ENCODE measurements at places on chromosomes 5 and 9.

DNA sequence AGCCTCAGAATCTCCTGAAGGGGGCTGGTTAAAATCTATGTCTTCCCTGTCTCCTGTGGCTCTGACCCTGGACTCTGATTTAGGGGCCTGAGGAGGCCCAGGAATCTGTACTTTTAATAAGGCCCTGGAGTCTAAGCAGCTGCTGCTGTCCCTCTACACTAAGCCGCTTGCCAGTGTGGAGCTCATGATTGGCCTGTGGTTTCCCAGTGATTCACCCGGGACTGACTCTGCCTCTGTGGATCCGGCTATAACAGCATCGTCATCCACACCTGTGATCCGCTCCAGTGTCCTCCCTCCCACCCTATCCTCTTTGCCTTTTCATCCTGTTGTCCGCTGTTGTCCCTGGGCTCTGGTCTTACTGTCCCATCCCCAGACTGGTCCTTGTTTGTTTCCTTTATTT lies 3.7 kb downstream of the SLC31A2 start:
- DNase-seq, result no peak

- DNase-seq, result peak; percentile 42
Measured at GRCh38 chr9:87818308-87818707, 64.4 kb upstream of the SPATA31E1 start.

GRCh38 chr5:149019679-149020078 lies 43.2 kb downstream of the SH3TC2 start:
- no peak for DNase-seq

GRCh38 chr5:154286557-154286956 lies 96.0 kb downstream of the GALNT10 start:
- no peak for DNase-seq

DNA sequence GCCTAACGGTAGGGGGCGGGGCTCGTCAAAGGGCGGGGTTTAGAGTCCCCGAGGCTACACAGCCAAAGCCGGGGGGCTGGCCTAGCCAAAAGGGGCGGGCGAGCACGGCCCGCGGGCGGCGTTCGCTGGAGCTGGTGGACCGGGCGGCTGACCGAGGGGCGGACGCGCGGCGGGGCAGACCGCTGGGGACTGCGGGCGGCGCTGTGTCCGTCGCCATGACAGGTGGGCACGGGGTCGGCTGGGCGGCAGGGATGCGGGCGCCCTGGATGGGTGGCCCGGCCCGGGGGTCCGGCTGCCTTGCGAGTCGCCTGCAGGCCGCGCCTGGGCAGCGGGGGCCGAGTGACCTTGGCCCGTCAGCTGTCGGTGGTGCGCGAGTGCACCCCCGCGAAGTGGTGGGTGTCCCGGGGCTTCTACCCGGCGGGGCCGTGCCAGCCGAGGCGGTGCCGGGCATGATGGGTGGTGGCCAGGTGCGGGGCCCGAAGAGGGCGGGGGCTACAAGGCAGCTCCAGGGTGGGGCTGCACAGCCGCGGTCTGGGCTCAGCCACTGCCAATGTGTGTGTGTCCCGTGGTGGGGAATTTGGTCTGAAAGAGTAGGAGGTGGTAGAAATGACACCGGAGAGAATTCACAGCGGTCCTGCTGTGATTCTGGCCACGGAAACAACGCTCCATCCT lies at the start of gene CARD19:
Gene CARD19 (plus strand): TSS at position 87 of the 672 bp plus-strand sequence. CDS start 129 bp downstream, at position 216.
- DNase-seq, result peak; percentile 24

DNA sequence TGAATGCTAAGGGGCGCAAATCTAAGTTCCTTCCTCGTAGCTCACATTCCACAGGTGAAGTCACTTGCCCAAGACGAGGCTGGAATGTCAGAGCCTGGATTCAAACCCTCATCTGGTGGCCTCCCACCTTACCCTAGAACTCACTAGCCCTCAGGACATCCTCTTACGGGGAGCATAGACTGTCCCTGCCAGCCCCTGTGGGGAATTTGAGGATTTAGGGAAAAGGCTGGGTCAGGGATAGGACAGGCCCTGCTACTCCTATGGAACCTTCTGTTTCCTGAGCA lies 45.0 kb downstream of the IRF1 start:
- DNase-seq, result no peak

- DNase-seq, result no peak
Measured at GRCh38 chr5:116242343-116242742, 157.5 kb downstream of the COMMD10 start.

GRCh38 chr5:146345578-146346366 lies 7.1 kb downstream of the POU4F3 start:
- no peak for DNase-seq

- no peak for DNase-seq
Measured at GRCh38 chr5:6594066-6594465, 38.8 kb downstream of the NSUN2 start.

DNA sequence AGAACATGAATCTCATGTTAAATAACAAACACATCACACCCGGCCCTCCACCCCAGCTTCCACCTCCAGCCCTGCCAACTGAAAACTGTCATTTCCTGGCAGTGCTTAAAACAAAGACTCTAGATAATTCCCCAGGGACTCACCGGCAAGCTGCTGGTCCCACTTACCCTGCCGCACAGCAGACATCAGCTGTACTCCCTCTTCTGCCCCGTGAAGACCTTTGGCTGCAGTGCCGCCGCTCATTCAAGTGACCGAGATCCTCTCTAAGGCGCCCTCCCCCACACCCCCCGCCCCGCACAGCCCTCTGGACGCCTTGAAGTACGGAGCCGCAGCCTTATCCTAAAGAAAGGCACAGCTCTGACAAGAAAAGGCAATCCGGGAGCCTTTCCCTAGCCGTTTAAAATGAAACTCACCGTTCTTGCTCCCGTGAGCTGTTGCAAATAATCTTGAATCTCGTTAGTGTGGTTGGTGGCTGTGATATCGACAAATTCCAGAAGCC lies 434 bp downstream of the GLRX start:
- DNase-seq, result peak; percentile 29

GRCh38 chr5:15560421-15560820 lies 60.4 kb downstream of the FBXL7 start:
- no peak for DNase-seq

GRCh38 chr5:77776554-77777206 lies 541 bp upstream of the TBCA start:
- DNase-seq, result no peak

- DNase-seq, result no peak
Measured at GRCh38 chr9:130857864-130858738, 23.0 kb downstream of the ABL1 start.

DNA sequence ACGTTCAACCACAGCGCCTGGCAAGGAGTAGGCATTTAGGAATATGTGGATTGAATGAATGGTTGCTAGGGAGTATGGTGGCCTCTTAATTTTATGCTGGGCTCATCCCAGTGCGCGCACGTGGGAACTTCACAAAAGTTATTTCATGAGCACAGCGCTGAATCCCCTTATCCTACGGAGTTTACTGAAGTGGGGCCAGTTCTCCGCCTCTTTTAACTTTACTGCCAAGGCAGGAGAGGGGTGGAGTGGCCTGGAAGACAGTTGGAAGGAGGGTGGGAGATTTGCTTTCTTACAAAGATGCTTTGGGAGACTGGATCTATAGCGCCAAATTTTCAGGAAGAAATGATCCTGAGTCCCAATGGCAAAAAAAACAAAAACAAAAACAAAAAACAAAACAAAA lies 326.5 kb downstream of the SH3GL2 start:
- DNase-seq, result no peak

DNA sequence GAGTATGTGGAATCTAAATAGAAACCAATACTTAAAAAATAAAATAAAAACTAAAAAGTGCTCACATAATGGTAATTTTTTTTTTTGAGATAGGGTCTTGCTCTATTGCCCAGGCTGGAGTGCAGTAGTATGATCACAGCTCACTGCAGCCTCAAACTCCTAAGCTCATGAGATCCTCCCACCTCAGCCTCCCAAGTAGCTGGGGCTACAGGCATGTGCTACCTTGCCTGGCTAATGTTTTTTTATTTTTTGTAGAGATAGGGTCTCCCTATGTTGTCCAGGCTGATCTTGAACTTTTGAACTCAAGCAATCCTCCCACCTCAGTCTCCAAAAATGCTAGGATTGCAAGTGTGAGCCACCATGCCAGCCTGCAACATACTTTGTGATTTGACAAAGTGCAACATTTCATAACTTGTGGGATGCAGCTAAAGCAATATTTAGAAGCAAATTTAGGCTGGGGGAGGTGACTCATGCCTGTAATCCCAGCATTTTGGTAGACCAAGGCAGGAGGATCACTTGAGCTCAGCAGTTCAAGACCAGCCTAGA lies 18.4 kb downstream of the AP3B1 start:
- no peak for DNase-seq

GRCh38 chr9:93680443-93681268 lies 104.3 kb downstream of the PHF2 start:
- DNase-seq, result no peak

DNA sequence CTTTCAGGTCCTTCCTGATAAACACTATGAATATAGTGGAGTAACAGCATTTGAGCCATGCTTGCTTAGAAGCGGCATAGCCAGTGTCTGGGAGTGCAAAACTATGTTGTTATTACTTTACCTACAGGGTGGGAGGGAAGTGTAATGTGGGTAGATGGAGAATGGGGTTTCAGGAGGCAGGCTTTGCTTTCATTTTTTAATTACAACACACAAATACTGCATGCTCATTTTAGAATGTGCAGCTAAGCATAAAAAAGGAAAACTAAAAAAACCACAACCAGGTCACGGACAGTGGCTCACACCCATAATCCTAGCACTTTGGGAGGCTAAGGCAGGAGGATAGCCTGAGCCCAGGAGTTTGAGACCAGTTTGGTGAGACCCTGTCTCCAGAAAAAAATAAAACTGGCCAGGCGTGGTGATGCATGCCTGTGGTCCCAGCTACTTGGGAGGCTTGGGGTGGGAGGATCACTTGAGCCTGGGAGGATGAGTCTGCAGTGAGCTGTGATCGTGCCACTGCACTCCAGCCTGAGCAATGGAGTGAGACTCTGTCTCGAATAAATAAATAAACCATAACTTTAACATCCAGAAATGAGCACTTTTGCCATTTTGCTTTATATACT lies 20.2 kb downstream of the HAVCR1 start:
- no peak for DNase-seq

- DNase-seq, result no peak
Measured at GRCh38 chr9:2916382-2916985, 72.6 kb upstream of the PUM3 start.

DNA sequence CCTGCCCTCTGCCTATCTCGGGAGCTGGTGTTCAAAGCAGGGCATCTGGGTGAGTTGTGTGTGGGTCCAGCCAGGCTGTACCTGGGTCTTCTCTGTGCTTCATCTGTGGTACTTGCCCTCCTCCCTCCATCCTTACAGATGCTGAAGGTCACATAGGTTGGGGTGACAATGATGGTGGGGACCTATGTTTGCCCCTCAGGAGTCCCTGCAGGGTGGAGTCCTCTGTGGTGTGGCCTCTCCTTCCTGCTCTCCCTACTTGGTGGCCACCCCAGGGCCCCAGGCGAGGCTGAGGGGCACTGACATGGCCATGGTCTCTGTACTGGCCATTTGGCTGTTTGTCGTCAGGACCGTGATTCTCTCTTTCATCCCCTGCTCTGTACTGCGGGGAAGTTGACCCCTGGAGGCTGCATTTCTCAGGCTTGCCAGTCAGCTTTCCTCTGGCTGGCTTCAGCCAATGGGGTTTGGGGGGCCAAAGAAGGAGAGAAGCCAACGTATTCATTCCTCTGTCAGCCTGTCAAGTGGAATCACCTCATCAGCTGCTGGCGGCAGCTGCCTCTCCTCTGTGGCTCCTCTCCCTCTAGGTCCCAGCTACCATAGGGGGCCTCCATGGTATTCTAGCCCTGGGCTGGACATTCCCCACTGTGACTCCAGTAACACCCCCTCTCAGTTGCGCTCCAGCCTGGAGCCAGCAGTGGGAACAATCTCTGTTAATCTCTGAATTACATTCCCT lies 4.6 kb downstream of the DCANP1 start:
- no peak for DNase-seq

DNA sequence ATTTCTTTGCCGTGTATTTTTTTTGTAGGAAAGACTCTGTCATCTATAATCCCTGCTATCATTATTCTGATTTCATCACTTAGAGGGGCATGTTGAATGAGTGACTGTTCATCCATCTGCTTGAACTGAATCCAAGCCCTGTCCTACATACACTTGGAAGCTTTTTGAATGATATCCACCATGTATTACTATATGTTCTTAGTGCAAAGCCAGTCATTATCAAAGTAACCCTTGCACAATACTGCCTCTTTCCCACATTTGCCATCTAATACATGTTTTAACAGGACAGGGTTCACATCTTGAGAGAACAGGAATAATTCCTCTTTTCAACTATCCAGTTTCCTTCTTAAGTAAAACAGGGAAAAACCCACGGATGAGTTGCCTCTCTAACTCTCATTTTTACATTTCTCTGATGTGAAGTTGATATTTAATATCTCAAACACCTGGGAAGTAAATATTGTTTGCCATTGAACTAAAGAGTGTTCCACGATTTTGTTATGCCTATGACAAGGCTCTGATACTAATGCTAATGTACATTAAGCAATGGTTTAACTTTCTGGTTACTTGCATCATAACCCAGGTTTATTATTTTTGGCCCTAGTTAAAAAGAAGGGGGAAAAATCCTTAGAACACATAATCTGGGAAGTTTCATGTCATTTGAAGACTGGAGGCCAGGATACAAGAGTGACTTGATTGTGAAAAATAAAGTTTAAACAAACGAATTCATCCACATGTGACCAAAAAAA lies 103.7 kb upstream of the TARS1 start:
- no peak for DNase-seq

- no peak for DNase-seq
Measured at GRCh38 chr9:76200315-76200714, 193.9 kb downstream of the RFK start.

GRCh38 chr5:146945617-146946084 lies 67.1 kb upstream of the PPP2R2B start:
- DNase-seq, result no peak

DNA sequence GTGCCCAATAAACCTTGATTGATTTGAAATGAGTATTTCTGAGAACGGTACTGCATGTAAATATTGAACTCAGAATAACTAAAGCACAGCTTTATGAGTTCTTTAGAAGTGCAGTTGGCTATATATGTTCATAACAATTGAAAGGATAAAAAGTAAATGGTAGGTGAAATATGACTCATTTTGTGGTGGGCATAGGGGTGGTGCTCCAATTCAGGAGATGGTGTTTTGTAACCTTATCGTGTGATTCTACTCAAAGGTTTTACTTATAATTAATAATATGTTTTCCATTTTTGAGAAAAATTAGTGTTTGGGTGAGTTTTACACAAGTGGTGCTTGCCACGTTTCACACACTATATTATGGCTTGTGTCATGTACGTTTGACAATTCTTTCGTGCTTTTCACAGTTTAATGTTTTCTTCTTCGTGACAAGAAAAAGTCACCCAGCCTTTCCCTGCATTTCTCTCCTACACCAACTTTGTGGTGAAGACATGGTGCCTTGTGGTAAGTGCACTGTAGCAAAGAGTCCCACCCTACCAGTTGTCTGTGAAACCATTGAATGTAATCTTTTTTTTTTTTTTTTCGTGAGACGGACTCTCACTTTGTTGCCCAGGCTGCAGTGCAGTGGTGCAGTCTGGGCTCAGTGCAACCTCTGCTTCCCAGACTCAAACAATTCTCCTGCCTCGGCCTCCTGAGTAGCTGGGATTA lies 492.5 kb upstream of the SGCD start:
- no peak for DNase-seq

DNA sequence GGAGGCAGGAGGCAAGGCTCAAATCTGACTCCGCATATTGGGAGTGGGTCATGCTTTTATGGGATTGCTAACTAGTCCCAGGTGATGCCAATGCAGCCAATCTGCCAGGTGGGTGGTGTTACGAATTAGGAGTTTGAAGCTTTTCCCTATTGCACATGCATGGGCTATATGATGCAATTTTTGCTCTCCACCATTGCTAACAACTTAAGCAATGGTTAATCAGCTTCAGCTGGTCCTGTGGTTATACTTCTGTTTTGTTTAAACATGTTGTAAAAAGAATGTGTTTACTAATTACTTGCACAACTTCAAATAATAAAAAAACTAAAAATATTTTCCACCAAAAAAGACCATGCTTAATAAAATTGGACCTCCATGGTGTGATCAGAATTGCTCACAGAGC lies 55.7 kb downstream of the SHC3 start:
- DNase-seq, result no peak

All from COLO829 (cell line).